ENCODE measurements at places on chromosomes 5 and 9.
A peak's percentile ranks its signal among the peaks of the same experiment; 100 is the strongest.

GRCh38 chr5:153400931-153401330 is 89.5 kb upstream of the GRIA1 start:
- no peak for DNase-seq

GRCh38 chr5:56853698-56854097 is 38.3 kb downstream of the MAP3K1 start:
- no peak for DNase-seq

- peak; percentile 88 for DNase-seq
These were observed 12.8 kb upstream of the ZFP62 start for GRCh38 chr5:180873615-180874520.

GRCh38 chr5:38692781-38693527 is 136.5 kb upstream of the LIFR start:
- DNase-seq: no peak

DNA sequence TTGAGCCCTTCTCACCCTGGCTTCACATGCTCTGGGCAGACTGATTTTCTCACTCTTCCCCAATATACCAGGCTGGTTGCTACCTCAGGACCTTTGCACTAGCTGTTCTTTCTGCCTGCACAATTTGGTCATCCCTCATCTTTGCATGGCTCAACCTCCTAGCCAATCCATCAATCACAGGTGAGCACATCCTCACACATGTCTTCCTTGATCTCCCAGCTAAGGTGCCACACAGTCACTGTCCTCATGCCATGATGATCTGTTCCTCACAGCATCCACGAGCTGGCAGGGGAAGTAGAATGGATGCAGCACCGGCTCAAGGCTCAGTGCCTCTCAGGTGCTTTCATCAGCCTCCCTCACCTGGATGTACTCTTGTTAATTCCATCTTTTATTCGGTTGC is 30.6 kb upstream of the S1PR3 start:
- no peak for DNase-seq

DNA sequence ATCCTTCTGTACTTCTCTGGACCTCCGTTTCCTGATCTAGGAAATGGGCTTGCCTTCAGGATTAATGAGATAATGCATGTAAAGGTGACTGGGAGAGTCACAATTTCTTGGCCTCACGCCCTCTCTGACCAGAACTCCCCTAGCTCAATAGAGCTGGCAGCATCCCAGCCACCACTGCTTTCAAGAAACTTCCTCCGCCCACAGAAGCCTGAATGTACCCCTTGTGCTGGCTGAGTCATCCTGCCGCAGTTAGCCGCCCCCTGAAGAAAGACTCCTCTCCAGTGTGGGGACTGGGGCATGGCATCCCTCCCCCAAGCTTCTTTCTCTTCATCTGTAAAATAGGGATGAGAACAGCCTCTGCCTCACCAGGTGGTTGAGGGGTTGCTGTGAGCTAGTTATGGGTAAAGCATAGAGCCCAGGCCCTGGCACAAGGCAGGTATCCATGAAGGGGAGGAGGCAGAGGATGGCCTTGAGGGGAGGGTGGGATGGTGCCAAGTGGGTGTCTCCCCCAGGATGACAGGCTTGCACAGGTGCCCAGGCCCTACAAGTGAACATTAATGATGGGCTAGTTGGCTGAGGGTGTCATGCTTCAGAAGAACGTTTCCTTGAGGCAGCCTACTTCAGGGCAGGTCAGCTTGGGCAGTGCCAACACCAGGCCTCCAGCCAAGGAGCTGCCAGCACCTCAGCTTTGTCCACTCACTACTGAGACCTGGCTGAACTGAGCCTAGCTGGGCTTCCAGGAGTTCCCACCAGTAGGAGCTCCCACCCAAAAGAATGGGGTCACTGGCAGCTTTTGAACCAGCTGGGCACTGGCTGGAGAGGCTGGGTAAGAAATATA is 3.4 kb downstream of the PDLIM4 start:
- DNase-seq: no peak

GRCh38 chr9:79300068-79300467 is 271.7 kb upstream of the TLE4 start:
- DNase-seq: no peak

DNA sequence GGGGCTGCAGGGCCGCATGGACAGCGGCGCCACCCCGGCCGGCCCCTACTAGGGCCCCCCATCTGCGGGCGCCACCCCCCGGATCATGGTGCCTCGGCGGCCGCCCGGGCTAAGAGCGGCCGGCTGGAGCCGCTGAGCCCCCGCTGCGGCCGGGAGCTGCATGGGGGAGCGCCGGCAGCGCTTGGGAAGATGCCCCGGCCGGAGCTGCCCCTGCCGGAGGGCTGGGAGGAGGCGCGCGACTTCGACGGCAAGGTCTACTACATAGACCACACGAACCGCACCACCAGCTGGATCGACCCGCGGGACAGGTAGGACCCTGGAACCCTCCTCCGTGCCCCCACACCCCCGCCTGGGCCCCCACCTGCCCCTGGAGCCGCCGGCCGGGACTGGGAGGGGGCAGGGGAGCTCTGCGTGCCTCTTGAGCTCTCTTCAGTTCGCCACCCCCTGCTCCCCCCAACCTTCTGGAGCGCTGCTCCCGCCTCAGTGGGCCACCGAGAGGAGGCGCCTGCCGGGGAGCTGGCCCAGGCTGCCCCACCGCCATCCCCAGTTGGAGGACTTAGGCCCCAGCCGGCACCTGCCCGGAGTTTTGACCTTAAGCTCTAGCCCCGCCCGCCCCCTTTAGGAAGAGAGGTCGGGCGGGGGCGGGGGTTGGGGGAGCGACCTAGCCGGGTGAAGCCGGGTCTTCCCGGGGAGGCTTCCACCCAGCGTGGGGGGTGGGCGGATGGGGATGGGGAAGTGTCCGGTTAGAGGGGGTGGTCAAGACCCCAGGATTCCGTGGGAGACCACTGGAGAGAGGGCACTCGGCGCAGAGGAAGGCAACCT is 730 bp downstream of the WWC1 start:
- DNase-seq: no peak

Data from CD14-positive monocyte (primary cell).